Nucleus accumbens (tissue), 56 donors: ENCODE measurements at places on chromosomes 7 and 10.

GRCh38 chr7:51356849-51357516, 40.4 kb upstream of the COBL start:
- DNase-seq = no peak

DNA sequence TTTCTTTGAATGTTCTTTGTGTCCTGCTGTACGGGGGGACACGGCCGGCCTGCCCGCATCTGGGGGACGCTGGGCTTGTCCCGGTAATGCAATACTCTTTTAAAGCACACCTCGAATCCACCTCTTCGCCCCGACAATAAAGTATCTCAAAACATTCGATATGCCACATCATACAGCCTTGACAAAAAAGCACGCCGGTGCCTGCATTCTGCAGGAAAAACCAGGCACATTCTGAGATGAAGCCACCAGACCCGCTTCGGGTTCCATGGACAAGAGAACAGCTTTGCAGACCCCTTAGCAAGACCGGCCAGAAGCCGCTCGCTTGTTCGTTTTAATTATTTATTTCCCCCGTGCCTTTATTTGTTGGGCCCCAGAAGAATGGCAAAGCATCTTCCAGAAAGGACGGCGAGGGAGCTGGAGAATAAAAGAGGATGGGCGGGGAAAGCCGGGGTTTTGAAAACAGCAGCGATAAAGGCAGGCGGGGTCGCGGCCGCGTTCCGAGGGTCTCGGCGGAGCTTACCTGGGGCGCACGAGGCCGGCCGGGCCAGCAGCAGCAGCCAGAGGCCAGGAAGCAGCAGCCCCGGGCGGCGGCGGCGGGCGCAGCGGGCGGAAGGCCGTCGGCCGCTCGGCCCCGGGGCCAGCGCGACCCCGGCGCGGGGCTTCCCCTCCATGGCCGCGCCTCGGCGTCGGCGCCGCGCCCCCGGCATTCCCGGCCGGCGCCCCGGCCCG, 462 bp downstream of the KIAA1549 start:
- no peak for DNase-seq

DNA sequence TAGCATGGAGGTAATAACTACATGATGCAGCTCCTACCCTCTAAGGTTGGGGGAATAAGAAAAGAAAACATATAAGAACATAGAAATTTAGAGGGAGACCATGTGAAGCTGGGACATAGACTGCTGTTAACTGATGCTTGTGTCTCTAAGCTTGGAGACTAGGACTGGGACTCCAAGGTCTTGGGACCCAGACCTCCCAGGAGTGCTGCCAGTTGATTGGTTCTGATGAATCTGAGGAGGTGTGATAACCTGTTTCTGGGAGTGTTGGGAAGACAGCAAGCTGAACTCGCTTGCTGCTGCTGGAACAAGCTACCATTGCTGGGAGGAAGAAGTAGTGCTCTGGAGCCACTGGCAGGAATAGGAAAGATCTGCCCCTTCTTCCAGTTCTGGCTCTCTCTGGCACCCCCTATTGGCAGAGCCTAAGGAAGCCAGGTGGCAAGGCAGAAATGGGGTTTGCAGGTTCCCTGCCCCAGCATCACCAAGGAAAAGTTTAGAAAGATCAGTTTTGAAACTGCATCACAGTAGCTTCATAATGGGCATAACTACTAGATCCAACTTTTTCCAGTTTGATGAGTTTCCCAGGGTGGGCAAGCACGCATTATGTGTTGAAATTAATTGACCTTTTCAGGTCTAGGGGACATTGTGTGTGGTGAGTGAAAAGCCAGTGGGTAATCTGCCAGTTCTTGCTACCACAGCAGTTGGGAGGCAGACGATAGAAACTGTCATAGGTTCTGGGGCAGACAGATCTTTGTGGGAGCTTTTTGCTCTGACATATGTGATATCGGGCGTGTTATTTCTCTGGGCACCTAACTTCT, 140.7 kb downstream of the SND1 start:
- no peak for DNase-seq

DNA sequence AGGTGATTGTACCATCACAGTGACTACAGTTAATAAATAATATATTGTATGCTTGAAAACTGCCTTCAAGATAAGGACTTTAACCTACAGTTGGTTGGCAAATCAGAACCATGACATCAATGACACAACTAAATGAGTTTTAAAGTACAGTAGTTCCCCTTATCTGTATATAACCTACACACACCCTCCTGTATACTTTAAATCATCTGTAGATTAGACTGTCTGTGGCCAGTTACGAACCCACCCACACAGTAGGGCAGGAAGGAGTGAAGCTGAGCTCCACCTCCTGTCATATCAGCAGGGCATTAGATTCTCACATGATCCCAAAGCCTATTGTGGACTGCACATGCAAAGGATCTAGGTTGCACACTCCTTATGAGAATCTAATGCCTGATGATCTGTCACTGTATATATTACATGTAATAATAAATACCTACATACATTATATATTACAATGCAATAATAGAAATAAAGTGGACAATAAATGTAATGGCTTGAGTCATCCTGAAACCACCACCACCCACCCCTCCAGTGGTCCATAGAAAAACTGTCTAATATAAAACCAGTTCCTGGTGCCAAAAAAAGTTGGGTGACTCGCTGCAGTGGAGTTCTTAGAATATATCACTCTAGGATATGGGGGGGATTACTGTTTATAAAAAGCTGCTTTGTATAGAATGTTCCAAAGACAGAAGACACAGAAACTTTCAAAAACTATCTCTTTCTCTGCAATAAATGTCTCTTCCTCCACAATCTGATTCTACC, 5.6 kb downstream of the TPK1 start:
- DNase-seq = no peak

- DNase-seq = no peak
Observed at GRCh38 chr7:158549616-158550393, 37.8 kb downstream of the PTPRN2 start.

DNA sequence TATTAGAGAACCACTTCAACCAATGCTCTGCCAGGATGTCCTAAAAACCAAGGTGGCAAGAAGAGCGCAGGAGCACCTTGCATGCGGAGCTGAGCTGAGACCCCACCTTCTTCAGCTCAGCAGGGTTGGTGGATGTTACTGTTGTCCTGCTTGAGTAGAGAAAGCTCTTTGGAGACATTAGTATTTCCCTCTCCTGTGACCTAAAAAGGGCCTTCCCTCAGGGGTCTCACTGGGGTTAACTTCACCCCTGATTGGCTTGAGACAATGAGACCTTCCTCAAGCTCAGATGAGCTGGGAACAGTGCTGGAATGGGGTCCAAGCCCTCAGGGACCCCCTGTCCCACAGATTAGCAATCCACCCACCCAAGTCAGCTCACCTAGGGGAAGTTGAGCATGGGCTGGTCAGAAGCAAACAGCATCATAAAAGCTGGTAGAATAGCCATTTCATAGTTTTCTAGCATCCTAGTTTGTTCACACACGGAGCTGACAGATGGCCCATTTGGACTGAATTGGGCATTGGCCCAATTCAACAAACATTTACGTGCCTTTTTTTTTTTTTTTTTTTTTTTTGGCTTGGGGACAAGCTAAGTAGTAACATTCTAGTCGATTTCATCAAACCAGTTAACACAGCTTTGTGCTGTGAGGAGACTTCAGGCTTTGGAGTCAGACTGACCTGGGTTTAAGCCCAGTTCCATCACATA, 100.6 kb upstream of the HABP2 start:
- no peak for DNase-seq

DNA sequence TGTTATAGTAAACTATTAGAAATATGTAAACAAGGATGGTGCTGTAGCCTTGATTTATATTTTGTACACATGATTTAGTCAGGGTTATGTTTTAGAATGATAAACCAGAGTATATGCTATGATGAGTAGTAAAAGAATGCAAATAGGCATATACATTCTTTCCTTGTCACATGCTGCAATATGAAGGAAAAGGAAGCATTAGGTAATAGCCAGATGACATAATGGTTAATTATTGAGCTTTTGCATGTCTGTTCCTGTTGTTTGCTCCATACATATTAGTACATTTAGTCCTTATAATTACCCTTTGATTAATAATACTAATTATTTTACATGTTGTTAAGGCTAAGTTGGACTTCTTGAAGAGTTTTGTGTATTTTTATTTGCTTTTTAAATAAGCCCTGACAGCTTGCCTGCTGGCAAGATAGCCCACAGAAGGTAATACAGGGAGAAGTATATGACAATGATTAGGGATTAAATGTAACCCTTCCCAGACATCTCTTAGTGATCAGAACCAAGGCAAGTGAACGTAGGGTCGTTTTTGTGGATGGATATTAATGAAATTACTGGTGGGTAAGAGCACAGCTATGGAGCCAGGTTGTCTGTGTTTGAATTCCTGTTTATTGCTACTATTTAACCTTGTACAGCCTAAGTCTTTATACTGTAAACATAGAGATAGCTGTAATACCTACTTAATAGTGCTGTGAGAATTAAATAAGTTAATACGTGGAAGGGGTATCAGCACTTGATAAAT, 68.4 kb downstream of the PHTF2 start:
- no peak for DNase-seq

DNA sequence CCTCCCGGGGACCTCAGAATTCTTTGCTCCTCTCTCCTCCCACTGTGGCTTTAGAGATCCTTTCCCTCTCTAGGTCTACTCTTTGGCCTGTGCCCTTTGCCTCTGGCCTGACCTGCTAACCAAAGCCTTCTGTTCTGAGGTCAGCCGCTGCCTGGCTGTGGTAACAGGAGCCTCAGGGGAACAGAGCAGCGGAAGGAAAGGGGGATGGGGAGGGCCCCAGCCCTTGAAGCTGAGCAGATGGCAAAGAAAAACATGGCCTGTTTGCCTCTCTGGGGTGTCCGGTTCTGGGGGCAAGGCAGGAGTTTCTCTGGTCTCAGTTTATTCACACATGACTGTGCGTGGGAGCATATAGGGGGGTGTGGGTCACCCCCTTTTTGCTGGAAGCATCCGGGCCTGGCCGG, 28.2 kb downstream of the COL26A1 start:
- DNase-seq = no peak

DNA sequence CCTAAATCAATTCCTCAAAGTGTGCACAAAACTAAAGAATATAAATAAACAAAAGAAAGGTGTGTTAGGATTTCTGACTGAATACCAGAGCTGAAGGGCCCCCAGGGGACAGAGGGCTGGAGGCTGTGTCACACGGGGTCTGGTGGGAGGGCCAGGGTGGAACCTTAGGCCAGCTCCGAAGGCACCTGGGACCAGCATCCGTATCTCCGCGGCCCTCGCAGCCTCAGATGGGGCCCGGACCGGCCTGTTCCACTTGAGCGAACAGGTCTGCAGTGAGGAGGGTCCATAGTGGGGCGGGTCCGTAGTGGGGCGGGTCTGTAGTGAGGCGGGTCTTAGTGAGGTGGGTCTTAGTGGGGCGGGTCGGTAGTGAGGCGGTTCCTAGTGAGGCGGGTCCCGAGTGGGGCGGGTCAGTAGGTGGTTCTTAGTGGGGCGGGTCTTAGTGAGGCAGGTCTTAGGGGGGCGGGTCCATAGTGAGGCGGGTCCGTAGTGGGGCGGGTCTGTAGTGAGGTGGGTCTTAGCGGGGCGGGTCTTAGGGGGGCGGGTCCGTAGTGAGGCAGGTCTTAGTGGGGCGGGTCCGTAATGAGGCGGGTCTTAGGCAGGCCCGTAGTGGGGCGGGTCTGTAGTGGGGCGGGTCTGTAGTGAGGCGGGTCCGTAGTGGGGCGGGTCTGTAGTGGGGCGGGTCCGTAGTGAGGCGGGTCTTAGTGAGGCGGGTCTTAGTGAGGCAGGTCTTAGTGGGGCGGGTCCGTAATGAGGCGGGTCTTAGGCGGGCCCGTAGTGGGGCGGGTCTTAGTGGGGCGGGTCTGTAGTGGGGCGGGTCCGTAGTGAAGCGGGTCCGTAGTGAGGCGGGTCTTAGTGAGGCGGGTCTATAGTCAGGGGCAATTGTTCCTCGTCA, 15.1 kb downstream of the GPR146 start:
- no peak for DNase-seq

GRCh38 chr10:86450806-86451603, 70.6 kb downstream of the WAPL start:
- no peak for DNase-seq

GRCh38 chr7:9502269-9502668, 1068.9 kb downstream of the NXPH1 start:
- DNase-seq = no peak

- DNase-seq = no peak
Observed at GRCh38 chr10:132921086-132921485, 21.3 kb downstream of the CFAP46 start.

- no peak for DNase-seq
Observed at GRCh38 chr10:29788113-29788512, 153.3 kb upstream of the SVIL start.
